Glutamatergic neuron (in vitro differentiated cells): ENCODE measurements at places on chromosomes 4 and X.

- peaks cover 2% of the 10 kb centered on the region for H3K27me3 ChIP-seq
- no peak overlapping the region for H3K27ac ChIP-seq
- no peaks in the 10 kb centered on the region for H3K4me1 ChIP-seq
- H3K36me3 ChIP-seq: no peaks in the 10 kb centered on the region
- H3K4me3 ChIP-seq: no peak overlapping the region
These were observed 10.2 kb upstream of the PRKG2 start for GRCh38 chr4:81225252-81225651.

DNA sequence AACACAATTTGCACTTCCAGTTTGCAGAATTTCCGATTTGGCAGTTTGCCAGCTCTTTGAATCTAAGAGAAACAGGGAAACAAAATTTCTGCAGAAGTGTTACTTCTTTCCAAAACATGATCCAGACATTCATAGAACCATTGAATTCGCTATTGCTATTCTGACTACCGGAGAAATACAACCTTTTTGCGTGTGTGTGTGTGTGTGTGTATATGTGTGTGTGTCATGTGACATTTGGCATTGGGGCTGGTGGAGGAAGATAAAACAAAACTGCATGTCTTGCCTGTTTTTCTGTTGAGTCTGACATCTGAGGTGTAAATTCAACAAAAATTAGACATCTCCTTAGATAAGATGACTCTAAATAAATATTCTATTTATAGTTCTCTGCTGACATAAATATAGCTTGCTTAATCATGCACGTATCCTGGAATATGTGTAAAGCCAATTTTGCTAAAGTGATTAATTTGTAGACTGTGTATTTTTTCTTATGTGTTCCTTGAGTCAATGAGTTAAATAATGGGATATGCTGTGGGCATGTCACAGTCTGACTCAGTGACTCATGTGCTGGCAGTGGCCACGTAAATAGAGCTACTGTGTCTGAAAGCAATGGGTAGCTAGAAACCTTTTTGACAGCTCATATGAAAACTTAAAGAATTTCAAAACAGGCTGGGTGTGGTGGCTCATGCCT is 98.9 kb downstream of the HPGD start:
- H3K4me1 ChIP-seq: peaks cover 4% of the 10 kb centered on the region
- H3K36me3 ChIP-seq: no peaks in the 10 kb centered on the region
- DNase-seq: no peak
- no peak overlapping the region for H3K27ac ChIP-seq

- no peaks in the 10 kb centered on the region for H3K4me1 ChIP-seq
- no peaks in the 10 kb centered on the region for H3K36me3 ChIP-seq
- no peak for DNase-seq
These were observed 20.4 kb upstream of the DCTD start for GRCh38 chr4:182937268-182938204.

DNA sequence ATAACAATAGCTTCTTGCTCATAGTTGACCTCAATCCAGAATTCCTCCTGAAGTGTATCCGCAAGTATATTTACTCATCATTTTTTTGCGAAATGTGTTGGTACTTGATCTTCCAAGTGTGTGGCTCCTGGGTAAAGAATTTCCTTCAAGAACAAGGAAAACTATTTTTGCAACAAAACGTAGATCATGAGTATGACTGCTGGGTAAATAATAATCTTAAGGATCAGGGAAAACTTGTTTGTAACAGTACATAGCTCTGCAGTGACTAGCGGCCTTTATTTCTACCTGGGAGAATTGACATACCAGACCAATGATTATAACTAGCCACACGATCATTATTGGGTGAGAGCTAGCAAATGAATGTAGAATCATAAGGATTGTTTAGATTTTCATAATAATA is 1311.7 kb downstream of the ARAP2 start:
- H3K4me3 ChIP-seq: no peak overlapping the region
- H3K27ac ChIP-seq: no peak overlapping the region
- no peaks in the 10 kb centered on the region for H3K27me3 ChIP-seq
- no peak for DNase-seq
- H3K36me3 ChIP-seq: no peaks in the 10 kb centered on the region

- peak overlapping the region; percentile 83 for H3K4me3 ChIP-seq
- H3K4me1 ChIP-seq: peaks cover 18% of the 10 kb centered on the region
- peaks cover 5% of the 10 kb centered on the region for H3K27me3 ChIP-seq
- no peaks in the 10 kb centered on the region for H3K36me3 ChIP-seq
- no peak for DNase-seq
These were observed 47.0 kb downstream of the SPRY1 start for GRCh38 chr4:123443401-123444289.

GRCh38 chrX:117510453-117510852 is 606.2 kb downstream of the KLHL13 start:
- no peak for DNase-seq
- no peak overlapping the region for H3K27ac ChIP-seq
- no peaks in the 10 kb centered on the region for H3K4me1 ChIP-seq
- no peaks in the 10 kb centered on the region for H3K27me3 ChIP-seq

GRCh38 chr4:39324897-39325613 is 41.1 kb downstream of the RFC1 start:
- no peaks in the 10 kb centered on the region for H3K4me1 ChIP-seq
- DNase-seq: no peak
- H3K27me3 ChIP-seq: no peaks in the 10 kb centered on the region
- no peak overlapping the region for H3K4me3 ChIP-seq
- H3K36me3 ChIP-seq: no peaks in the 10 kb centered on the region

DNA sequence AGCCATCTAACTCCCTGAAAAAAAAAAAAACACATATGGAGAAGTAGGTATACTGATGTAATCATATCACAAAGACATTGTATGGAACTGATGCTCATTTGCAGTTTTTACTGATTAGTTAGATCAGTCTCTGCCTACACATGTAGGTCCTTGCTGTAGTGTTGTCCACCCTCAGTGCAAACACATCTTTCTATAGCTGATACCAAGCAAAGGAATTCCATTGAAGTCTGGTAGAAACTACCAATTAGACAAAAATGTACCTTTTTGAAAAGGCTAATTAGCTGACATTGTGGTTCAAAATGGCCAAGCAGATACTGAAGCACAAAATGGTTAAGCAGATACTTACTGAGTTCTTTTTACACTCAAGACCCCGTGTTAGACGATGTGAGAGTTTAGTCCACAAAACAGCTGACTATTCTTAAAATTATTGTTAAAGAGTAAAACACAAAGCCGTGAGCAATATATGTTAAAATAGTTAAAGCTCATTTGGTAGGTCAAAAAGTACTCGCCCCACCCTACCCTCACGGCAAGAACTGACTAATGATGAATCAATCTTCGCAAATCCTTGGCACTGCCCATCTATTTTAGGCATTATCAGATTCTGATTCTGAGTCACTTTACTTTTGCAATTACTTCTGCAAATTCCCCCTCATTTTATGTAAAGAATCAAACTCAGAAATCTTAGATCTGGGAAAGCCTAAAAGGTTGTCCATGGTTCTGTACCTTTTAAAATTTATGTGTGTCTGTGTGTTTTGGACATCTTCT is 40.4 kb downstream of the COL4A6 start:
- no peak for DNase-seq
- H3K27me3 ChIP-seq: no peaks in the 10 kb centered on the region
- H3K36me3 ChIP-seq: no peaks in the 10 kb centered on the region
- no peak overlapping the region for H3K27ac ChIP-seq
- H3K4me3 ChIP-seq: no peak overlapping the region
- no peaks in the 10 kb centered on the region for H3K4me1 ChIP-seq

DNA sequence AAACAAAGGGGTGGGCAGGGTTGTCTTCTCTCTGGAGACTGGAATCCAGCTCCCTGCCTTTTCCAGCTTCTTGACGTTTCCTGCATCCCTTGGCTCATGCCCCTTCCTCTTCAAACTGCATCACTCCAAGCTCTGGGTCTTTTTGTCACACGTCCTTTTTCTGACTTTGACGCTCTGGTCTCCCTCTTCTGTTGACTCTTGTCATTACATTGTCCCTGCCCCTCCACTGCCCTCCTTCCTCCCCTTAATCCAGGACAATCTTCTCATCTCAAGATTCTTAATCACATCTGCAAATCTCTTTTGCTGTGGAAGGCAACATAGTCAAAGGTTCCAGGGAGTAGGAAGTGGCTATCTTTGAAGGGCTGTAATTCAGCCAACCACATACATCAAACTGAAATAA is 178.3 kb downstream of the TMA16 start:
- no peaks in the 10 kb centered on the region for H3K36me3 ChIP-seq
- no peak overlapping the region for H3K27ac ChIP-seq
- DNase-seq: no peak
- no peaks in the 10 kb centered on the region for H3K4me1 ChIP-seq
- no peaks in the 10 kb centered on the region for H3K27me3 ChIP-seq

- no peak overlapping the region for H3K4me3 ChIP-seq
- DNase-seq: no peak
- H3K36me3 ChIP-seq: no peaks in the 10 kb centered on the region
- no peak overlapping the region for H3K27ac ChIP-seq
- peaks cover 4% of the 10 kb centered on the region for H3K4me1 ChIP-seq
These were observed 12.7 kb downstream of the GAB3 start for GRCh38 chrX:154738011-154738738.

DNA sequence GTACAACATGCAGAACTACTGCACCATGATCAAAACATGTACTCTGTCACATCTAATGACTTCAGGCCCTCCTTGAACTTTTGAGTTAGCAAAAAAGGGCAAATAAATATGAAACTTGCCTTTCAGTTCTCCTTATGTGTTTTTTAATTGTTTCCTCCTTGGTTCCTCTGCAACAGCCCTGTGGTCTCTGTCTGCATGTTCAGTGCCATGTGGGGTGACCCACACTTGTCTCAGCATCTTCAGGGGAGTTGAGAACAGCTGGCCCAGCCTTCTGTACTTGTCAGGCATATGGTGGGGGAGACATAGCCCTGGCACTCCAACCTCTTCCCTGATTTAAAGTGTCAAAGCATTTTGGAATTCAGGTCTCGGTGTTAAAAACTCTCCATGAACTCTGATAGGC is 188.0 kb upstream of the PGRMC2 start:
- H3K27me3 ChIP-seq: peaks cover 2% of the 10 kb centered on the region
- no peak for DNase-seq
- H3K27ac ChIP-seq: no peak overlapping the region
- no peaks in the 10 kb centered on the region for H3K4me1 ChIP-seq
- peaks cover 5% of the 10 kb centered on the region for H3K36me3 ChIP-seq

DNA sequence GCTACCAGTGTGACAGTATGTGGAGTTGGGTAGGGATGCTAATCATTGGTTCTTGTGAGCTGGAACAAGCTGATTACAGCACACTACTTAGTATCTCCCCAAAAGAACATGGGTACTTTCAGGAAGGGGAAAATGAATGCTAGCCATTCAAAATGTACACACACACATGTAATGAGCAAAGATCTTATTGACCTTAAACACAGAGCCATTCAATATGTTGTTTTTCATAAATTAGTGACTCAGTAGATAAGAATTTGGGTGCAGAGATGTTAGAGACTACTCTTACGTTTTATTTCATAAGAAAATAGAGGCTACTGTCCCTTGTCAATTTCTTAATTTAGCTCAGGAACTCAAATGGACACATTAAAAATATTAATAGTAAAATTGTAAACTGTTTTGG is 509.5 kb upstream of the ATOH1 start:
- no peaks in the 10 kb centered on the region for H3K27me3 ChIP-seq
- H3K4me3 ChIP-seq: no peak overlapping the region
- H3K27ac ChIP-seq: no peak overlapping the region
- DNase-seq: no peak
- no peaks in the 10 kb centered on the region for H3K36me3 ChIP-seq

GRCh38 chrX:4129626-4130025 is 416.2 kb upstream of the PRKX start:
- H3K4me1 ChIP-seq: no peaks in the 10 kb centered on the region
- no peak overlapping the region for H3K27ac ChIP-seq
- no peak for DNase-seq
- peaks cover 2% of the 10 kb centered on the region for H3K27me3 ChIP-seq
- H3K4me3 ChIP-seq: no peak overlapping the region

- peaks cover 12% of the 10 kb centered on the region for H3K4me1 ChIP-seq
- no peak overlapping the region for H3K27ac ChIP-seq
- DNase-seq: no peak
- H3K4me3 ChIP-seq: no peak overlapping the region
- no peaks in the 10 kb centered on the region for H3K27me3 ChIP-seq
- H3K36me3 ChIP-seq: no peaks in the 10 kb centered on the region
These were observed 56.1 kb downstream of the RAPGEF2 start for GRCh38 chr4:159158985-159159384.
